ENCODE measurements at places on chromosomes 7 and 10.
A peak's percentile ranks its signal among the peaks of the same experiment; 100 is the strongest.

- no peak for DNase-seq
Measured at GRCh38 chr7:32048970-32049491, 21.2 kb downstream of the PDE1C start.

DNA sequence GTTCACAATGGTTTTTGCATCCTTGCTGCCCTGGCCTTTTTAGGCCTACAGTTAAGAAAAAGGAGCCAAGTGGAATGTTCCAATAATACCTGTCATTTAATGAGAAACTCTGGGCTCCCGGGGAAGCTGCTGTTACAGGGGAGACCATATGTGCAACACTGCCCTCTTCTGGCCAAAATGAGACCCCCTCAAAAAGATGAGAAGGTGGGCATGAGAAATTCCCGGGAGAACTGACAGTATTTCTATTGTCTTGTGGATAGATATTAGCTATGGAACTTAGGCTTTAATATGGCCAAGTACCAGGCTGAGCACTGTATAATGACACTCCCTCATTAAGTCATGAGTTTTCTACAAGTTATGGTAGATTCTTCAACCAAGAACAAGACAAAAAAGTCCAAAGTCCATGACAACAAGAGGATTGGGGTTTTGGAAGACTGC, 99.4 kb downstream of the CCDC3 start:
- DNase-seq = no peak

GRCh38 chr7:4665661-4666060, 16.4 kb upstream of the FOXK1 start:
- DNase-seq = no peak

- no peak for DNase-seq
Measured at GRCh38 chr7:132735476-132735875, 159.2 kb upstream of the PLXNA4 start.

- no peak for DNase-seq
Measured at GRCh38 chr7:50166997-50167965, 74.2 kb upstream of the ZPBP start.

GRCh38 chr10:3025026-3025683, 42.2 kb upstream of the PFKP start:
- no peak for DNase-seq

DNA sequence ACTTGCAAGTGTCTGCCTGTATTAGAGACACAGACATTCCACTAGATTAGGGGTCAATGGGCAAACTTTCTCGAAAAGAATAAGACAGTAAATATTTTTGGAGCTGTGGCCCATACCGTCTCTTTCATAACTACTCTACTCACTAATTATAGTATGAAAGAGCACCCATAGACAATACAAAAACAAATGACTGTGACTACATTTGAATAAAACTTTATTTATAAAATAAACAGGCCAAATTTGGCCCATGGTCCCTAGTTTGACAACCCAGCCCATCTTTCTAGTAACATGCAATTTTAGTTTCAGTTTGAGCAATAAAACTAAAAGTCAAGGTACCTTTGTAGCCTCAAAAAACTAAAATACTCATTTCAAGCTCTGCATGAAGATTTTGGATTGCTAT, 294.6 kb downstream of the PARD3 start:
- DNase-seq = no peak

GRCh38 chr10:33876584-33877400, 542.3 kb upstream of the NRP1 start:
- no peak for DNase-seq

DNA sequence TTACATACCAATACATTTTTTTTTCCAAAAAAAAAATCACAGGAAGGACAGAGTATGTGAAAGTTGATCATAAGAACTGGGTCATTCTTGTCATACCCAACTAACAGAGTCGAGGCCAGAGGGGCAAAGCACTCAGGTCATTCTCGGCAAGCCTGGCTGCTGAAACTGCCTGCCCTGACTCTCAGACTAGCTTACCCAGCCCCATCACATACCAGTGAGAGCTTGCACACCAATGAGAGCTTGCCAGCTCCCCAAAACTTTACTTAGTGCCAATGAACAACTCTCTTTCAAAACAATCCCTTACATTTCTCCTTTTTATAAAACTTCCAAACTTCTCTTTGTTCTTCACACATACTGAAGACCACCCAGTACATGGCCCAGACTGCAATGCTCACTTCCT, 48.9 kb downstream of the VOPP1 start:
- no peak for DNase-seq

- DNase-seq = no peak
Measured at GRCh38 chr7:145378197-145378596, 542.3 kb upstream of the TPK1 start.

- DNase-seq = no peak
Measured at GRCh38 chr7:112195717-112196116, 10.5 kb downstream of the DOCK4 start.

DNA sequence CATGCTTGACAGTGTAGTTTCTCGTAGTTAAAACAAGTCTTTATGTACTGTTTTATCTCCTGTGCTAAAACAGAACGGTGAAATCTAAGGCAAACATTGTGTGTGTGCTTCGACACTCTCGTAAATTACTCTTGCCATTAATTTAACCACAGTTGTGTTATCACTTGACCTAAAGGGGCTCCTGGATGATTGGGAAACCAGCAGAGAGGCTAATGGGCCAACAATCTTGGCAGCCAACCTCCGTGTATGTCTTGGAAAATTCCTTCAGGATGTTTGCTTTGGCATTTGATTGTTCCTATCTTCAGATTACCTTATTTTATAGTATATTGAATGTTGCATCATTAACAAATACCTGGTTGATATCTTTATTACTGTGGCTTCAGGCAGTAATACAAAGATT, 409.5 kb downstream of the SDK1 start:
- no peak for DNase-seq

DNA sequence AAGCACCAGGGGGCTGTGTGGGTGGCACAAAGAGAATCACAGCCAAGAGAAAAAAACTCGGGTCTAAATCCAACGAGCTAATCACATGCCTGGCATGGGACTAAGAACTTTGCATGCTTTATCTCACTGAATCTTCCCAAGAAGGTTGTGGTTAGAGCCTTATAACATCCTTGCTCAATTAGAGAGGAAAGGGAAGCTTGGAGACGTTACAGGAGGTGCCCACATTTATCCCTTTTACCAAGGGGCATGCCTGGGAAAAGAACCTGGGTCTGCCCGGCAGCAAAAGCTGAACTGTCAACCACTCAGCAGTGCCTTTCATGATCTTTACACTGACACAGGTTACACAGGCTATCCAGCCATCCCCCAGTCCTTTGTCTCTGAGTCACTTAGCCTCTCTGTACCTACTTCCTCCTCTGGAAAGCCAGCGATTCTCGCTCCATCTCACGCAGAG, 190.1 kb downstream of the PRPF18 start:
- DNase-seq = no peak

GRCh38 chr7:94044806-94045205, 40.7 kb upstream of the BET1 start:
- no peak for DNase-seq

DNA sequence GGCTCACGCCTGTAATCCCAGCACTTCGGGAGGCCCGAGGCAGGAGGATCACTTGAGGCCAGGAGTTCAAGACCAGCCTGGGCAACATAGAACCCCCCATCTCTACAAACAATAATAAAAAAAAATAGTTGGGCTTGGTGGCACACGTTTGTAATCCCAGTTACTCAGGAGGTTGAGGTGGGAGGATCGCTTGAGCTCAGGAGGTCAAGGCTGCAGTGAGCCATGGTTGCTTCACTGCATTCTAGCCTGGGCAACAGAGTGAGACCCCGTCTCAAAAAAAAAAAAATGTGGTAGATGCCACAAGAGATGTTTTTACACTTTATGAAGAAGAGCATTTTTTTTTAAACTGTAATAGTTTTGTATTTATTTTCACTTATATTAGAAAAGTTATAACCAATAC, 12.8 kb downstream of the NYAP1 start:
- no peak for DNase-seq

GRCh38 chr10:6297951-6298381, 95.2 kb downstream of the PFKFB3 start:
- no peak for DNase-seq

DNA sequence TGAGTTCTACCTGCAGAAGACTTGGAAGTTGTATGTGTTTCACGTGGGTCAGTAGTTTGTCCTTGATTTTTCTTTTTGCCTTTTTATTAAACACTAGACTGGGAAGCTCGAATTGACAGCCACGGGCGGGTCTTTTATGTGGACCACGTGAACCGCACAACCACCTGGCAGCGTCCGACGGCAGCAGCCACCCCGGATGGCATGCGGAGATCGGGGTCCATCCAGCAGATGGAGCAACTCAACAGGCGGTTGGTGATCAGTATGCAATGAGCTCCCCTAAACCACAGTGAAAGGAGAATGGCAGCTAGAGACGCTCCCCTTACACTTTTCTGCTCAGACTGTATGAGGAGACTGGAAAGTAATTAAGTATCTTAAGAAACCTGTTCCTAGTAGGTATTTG, 126.7 kb upstream of the STK17A start:
- no peak for DNase-seq

- no peak for DNase-seq
Measured at GRCh38 chr10:129219364-129219763, 247.7 kb upstream of the MGMT start.

- DNase-seq = no peak
Measured at GRCh38 chr7:51929818-51930217, 613.2 kb upstream of the COBL start.

DNA sequence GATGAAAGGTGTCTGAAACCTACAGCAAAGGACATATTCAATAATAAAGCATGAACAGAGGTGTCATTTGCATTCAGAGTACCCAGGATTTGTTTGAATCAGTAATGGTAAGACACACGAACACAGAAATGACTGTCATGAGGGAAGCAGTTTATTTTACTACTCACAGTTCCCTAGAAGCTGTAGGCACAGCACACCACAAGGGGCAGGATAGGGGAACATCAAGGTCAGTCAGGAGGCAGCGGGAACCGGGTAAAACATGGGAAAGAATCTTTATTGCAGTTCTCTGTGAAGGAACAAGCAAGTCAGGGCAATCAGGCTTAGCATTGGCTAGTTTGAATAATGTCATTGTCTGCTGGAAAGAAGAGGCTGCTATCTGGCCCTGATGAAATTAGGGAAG, 70.2 kb upstream of the PDSS1 start:
- DNase-seq = no peak

GRCh38 chr10:128287921-128288320, 161.7 kb upstream of the MKI67 start:
- DNase-seq = no peak

- DNase-seq = no peak
Measured at GRCh38 chr10:62594093-62594520, 210.4 kb upstream of the ADO start.

DNA sequence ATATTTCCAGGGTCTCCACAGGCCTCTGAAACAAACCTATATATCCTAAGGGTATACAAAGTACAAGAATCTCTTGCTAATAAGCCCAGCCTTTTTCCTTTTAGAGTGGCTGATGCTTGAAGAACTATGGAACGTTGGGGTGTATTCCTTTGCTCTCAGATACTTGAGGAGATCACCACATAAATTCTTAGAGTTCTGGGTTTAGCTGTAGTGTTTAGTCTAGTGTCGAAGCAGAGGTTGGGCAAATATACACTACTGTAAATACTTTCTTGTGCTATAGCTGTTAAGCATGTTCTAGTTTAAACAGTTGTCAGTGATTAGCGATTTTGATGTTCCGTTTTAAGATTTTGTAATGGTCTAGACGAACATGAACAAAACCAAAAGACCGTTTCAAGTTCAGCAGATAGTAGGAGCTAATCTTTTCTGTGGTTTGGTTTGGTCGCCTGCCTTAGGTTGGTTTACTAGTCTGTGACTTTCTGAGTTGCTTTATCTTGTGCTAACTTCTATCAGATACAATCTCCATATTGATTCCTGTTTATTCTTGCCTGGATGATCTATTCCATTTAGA, 229.6 kb downstream of the NSUN6 start:
- no peak for DNase-seq

GRCh38 chr10:96118604-96119450, 11.3 kb upstream of the ZNF518A start:
- no peak for DNase-seq

GRCh38 chr10:121615435-121615793, 17.2 kb upstream of the FGFR2 start:
- no peak for DNase-seq

DNA sequence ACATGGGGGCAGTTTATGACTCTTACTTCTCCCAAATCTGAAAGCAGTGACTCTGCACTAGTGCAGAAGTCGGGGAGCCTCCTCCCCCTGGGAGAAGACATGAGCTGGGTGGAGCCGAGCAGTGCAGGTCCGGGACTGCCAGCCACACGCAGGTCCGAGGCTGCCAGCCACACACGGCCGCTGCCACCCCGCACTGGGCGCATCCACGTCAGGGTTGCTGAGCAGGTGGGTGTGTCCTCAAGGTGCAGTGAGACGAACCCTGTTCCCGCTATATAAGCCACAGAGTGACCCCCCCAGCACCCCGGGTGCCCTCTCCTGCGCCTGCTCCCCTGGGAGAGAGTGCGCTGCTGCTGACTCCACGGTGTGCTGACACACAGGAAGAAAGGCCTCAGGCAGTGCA, 430.2 kb downstream of the PTPRN2 start:
- DNase-seq = no peak

DNA sequence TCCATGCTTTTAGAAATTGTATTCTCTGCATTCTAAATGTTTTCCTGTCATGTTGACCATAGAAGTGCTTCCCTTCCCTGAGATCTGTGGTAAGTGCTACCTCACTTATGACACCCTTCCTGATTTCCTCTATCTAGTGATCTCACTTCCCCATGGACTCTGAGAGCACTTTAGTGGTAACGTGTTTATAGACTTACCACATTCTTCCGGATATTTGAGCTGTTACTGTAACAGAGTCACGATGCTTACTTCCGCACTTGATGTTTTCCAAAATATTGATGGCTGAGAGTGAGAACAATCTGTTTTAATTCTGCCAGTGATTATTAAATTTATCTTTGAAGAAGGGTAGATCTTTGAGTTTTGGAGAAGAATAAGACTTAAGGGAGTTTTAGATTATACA, 60.1 kb upstream of the NAMPT start:
- DNase-seq = peak; percentile 67

DNA sequence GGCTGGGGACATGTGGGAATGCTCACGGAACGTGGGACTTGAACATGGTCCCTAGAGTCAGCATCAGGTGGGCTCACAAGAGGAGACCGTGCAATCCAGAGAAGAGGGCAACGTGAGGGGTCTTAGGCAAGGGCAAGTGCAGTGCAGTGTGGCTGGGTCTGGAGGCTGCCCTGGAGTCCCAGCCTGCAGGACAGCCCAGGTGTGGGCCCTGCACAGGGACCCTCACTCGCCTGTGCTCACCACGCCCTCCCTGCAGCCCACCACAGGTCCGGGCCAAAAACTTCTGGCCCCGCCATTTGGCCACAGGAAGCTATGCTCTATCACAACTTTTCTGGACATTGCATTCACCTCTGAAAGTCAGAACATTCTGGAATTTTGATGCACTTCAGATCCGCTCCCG, 133.5 kb downstream of the PAXIP1 start:
- no peak for DNase-seq

DNA sequence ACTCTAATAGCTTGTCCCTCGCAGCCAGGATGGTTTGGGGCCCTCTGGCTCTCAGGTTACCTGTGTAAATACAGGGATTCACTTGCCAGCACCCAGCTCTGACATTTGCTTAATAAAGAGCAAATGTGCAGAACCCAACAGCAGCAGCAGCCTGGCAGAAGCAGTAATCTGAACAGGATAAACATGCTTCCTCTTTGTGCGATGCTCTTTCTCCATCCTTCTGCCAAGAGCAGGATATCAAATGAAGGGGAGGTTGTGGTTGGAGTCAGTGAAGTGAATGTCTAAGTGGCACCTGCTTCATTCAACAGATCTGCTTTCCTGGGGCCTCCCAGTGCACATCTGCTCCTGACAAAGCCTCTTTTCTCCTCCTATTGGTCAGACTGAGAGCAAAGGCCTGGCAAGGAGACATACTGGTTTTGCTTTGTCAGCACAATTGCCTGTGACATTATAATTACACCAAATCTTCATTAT, 130.3 kb downstream of the NRF1 start:
- DNase-seq = no peak
